H7 (cell line): ENCODE measurements at places on chromosomes 12 and 14. TPM values are rescaled to one million over a fixed set of nuclear protein-coding genes. Genes with fewer than 3 reads are reported as not detected.

Gene CCND2
- total RNA-seq, result 136 and 201 TPM in 2 replicates

Gene TRMT5
- total RNA-seq, result 16.0 and 27.3 TPM in 2 replicates

Gene TGM1
- 0.21 and 3.1 TPM in 2 replicates for total RNA-seq

Gene COX8C
- total RNA-seq, result not detected in 2 replicates

Gene RASSF9
- 0.41 and 0.87 TPM in 2 replicates for total RNA-seq

Gene YEATS4
- total RNA-seq, result 45.8 and 57.9 TPM in 2 replicates

Gene KRT73
- total RNA-seq, result not detected in 2 replicates

Gene DLGAP5
- 102 and 147 TPM in 2 replicates for total RNA-seq

Gene LHX5
- total RNA-seq, result 0.07 and 0.85 TPM in 2 replicates

Gene KLHL33
- 0.28 TPM in 1 of 2 replicates, not detected in the other for total RNA-seq

Gene KRT75
- total RNA-seq, result not detected in 2 replicates

Gene AMN
- 0.92 and 1.7 TPM in 2 replicates for total RNA-seq

Gene PLCZ1
- total RNA-seq, result not detected in 2 replicates
